ENCODE measurements at places on chromosomes 12 and 14.

GRCh38 chr12:57517187-57517586 lies 3.1 kb downstream of the DDIT3 start:
- no peak for DNase-seq

DNA sequence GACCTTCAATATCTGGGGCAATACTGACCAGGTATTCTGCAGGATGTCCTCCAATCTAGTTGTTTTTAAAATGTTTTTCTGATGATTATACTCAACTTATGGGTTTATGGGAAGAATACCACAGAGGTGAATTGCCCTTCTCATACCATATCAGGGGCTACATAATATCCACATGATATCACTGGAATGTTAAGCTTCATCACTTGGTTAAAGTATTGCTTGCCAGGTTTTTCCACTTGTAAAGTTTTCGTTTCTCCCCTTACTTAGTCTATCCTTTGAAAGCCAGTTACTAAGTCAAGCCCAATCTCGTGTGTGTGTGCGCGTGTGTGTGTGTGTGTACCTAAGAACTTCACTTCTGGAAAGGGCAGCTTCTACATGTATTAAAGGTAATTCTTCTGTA lies 980.9 kb upstream of the FBXO33 start:
- no peak for DNase-seq

GRCh38 chr12:8057306-8057705 lies 8.9 kb downstream of the C3AR1 start:
- no peak for DNase-seq

DNA sequence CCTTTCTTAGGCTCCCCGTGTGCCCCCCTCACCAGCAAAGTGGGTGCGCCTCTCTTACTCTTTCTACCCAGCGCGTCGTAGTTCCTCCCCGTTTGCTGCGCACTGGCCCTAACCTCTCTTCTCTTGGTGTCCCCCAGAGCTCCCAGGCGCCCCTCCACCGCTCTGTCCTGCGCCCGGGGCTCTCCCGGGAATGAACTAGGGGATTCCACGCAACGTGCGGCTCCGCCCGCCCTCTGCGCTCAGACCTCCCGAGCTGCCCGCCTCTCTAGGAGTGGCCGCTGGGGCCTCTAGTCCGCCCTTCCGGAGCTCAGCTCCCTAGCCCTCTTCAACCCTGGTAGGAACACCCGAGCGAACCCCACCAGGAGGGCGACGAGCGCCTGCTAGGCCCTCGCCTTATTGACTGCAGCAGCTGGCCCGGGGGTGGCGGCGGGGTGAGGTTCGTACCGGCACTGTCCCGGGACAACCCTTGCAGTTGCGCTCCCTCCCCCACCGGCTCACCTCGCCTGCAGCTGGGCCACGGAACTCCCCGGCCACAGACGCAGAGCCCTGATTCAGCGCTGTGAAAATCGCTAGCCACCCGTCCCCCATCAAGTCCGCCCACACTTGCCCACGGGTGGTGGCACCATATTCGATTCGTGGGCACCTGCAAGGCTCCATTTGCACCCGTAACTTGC lies 1.3 kb downstream of the TMEM233 start:
- no peak for DNase-seq

DNA sequence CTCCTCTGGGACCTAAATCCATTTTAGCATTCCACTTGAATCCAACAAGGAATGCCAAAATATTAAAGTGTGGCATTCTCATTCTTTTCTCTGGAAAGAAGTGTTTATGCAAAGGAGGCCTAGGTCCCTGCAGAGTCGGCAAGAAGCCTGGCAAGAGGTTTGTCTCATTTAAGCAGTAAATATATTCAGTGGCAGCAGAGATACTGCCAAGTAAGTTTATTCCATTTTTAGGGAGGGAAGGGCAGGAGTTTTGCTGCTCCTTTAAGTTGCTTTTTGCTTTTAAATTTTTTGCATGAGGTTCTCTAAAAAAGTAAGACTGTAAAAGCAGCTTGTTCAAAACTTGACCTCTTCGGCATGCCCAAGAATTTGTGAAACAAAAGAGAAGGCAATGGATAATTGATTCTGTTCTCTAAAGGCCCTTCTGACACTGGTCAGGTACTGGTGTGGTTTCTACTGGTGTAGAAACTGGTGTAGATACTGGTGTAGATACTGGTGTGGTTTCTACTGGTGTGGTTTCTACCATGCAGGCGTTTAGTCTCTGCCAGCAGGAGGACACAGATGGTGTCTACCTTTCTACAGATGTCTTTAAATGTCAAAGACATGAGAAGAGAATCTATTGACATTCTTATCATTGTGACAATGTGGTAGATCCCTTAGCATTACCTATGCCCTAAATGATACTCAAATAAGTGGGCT lies 107.3 kb downstream of the SAMD4A start:
- no peak for DNase-seq

- DNase-seq: no peak
These were observed 145.1 kb downstream of the KIF26A start for GRCh38 chr14:104283197-104284106.

GRCh38 chr14:85131226-85131922 lies 398.6 kb upstream of the FLRT2 start:
- peak; percentile 11 for DNase-seq

- no peak for DNase-seq
These were observed 1.8 kb downstream of the PSME1 start for GRCh38 chr14:24137529-24138395.

DNA sequence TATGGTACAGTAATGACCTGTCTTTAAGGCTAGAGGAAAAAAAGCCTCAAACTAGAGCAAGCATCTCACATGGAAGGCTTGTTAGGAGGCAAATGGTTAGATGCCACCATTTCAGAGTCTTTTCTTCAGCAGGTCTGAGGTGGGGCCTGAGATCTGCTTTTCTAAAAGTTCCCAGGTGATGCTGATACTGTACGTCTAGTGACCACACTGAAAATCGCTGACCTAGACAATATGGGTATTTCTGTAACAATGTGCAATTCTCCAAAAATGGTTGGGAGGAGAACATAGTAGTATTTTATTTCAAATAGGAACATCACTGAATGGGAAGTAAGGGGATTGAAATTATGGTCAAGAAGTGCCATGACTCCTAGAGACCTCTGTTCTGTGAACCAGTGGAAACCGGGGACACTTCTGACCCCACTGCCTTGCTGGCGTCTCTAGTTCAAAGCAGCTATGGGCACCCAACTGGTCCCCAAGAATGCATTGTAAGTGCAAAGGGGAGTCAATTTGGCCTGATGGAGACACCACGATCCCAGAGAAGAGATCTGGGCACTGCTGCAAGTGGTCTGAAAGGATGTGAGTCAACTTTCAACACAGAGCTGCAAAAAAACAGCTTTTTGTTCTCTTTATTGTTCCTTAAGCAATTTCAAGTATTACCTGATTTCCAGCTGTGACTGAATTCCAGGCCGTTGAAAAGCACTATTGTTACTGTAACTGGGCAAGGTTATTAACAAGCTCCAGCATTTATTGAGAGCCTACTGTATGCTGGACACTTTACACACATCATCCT lies 54.4 kb upstream of the PLEKHG7 start:
- DNase-seq: peak; percentile 5

DNA sequence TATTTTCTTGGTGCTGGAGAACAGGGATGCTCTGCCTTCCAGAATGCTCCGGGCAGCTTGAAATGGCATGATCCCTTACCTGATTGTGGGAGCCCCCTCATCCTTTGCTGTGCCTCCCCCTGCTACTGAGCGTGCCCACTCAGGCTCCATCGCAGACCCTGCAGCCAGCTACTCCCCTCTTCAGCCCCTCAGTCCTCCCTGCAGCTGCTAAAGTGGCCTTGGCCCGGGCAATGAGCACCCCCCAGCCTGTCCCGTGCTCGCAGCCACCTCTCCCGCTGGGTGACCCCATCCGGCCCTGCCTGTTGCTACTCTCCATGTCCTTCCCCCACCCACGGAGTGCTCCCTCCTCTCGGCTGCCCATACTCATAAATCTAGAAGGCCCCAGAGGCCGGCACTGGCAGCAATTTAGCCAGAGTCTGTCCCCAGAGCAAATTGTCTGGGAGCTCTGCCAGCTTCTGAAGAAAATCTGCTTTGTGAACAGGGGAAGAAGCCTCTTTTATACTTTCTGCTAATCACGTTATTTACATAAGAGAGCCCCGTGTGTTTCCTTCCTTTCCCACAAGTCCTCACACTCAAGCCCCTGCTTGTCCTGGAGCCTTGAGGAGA lies 143.7 kb upstream of the FRMD6 start:
- no peak for DNase-seq

DNA sequence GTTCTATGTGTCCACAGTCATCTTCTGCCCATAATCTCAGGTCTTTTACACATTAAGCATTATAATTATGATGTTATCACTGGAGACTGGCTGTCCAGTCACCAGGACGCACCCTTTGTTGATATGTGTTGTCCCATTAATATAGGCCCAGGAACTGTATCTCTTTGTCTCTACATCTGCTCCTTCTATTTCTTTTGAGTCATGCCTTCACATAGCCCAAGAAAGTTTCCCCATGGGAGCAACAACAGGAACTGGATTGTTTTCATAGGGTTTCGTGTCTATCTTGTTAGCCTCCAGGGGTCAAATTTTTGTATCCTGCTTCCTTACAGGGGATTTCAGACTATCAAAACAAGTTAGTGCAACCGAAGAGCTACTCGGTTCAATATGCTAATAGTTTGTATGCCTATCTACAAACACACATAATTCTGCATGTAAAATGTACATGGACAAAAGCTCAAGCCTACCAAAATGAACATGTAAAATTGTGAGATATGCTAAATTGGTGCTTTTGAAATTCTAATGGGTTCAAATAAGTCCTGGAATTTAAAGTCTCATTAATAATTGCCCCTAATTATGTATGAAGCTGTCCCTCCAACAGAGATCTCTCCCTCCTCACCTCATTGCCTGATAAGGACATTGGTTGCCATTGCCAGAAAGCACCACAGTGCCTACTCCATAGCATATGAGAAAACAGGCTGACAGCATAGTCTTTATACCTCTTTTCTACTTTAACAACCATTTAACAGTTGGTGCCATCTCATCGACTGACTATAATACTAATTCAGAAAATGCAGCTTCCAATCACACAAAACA lies 99.8 kb upstream of the DIO2 start:
- DNase-seq: no peak

GRCh38 chr12:13230500-13230899 lies 34.0 kb downstream of the EMP1 start:
- no peak for DNase-seq

GRCh38 chr12:109680264-109681005 lies 33.2 kb upstream of the FAM222A start:
- DNase-seq: no peak

All from iPS DF 6.9 (cell line).